ENCODE measurements at places on chromosomes 7 and 10. TPM values are rescaled to one million over a fixed set of nuclear protein-coding genes. Genes with fewer than 3 reads are reported as not detected.

CDH23 gene
- 2.4 TPM for total RNA-seq

GRCh38 chr7:148929176-148929575 lies 45.1 kb upstream of the EZH2 start:
- DNase-seq: no peak

- no peak for DNase-seq
Measured at GRCh38 chr7:122736183-122736582, 33.5 kb upstream of the RNF148 start.

- no peak for DNase-seq
Measured at GRCh38 chr7:101160910-101161309, 4.5 kb downstream of the VGF start.

DNA sequence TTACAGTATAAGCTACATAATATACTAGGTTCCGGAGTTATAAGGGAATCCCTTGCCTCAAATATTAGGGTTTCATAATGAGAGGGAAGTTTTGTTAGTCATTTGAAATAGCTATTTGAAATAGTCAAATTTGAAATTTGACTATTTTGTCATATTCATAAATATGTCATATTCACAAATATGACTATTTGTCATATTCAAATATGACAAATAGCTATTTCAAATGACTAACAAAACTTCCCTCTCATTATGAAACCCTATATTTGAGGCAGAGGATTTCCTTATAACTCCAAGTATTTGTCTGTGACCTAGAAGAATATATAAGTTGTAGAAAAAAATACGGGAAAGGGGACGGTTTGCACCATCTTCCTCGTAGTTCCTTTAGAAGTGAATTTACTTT lies 76.6 kb downstream of the HDAC9 start:
- no peak for DNase-seq

ABCB1 gene
- total RNA-seq: 0.62 TPM

- DNase-seq: no peak
Measured at GRCh38 chr10:98286419-98286818, 18.4 kb upstream of the LOXL4 start.
